Motor neuron (in vitro differentiated cells): ENCODE measurements at places on chromosomes 2 and 18.

- no peak for ATAC-seq
Measured at GRCh38 chr18:48947092-48947491, 3.7 kb downstream of the SMAD7 start.

DNA sequence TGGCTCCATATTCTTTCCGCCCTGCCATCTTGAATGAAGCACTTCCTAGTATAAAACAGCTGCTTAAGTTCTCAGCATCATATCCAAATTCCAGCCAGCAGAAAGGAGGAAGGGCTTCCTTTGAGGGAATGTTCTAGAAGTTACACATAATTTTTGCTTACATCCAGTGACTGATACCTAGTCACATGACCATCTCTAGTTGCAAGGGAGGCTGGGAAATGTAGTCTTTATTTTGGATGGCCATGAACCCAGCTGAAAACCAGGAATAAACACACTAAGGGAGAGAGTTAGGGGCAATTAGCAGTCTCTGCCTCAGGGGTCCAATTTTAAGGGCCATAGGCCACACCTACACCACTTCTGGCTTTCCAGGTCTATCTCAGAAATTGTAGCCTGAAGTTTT, 57.8 kb upstream of the LMAN1 start:
- no peak for ATAC-seq

GRCh38 chr2:71063216-71063615, 5.2 kb upstream of the NAGK start:
- ATAC-seq: no peak

DNA sequence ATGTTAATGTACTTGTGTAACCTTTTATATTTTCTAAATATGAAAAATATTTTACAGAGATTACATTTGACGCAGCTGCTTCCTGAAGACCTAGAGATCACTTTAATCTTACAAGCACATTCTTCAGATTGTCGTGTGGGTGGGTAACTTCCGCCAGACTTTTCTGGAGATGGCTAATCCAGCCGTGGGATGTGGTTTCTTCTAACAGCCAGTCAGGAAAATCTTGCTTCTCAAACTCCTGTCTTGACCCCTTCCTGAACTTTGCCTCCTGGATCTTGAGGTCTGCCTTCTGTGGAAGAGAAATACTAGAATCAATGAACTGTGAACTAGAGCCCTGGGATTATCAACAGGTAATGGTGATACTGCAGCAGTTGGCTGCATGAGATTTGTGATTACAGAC, 401.6 kb upstream of the TNP1 start:
- no peak for ATAC-seq

GRCh38 chr2:240875228-240876034, 6.8 kb downstream of the AGXT start:
- ATAC-seq: no peak

GRCh38 chr18:59047321-59048047, 92.2 kb upstream of the SEC11C start:
- ATAC-seq: no peak

DNA sequence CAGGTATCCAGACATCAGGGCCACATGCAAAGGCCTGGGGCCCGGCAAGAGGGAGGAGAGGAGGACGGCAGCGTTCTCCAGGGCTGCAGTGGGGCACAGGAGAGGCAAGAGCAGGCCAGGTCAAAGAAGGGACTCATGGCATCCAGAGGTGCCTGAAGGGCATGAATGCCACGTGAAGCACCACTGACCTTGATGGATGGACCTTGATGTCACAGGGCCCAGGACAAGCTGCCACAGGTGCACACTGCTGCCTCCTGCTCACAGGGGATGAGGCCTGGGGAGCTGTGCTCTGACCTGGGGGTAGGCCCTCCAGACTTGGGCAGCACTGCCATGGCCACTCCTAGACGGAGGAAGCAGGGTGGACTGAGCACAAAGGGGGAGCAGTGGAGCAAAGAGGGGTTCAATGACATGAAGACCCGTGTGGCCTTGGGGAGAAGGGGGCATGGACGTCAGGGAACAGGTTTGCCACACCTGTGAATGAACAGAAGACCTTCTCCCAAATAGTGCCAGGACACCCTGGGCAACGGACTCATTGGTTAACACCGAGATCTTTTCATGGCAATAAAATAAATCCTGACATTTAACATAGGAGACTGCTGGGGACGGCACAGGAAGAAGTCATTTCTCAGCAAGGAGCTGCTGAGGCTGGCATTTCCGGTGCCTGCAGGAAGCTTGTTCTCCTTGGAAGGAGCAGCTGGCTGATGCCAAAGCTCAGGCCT, 65.6 kb downstream of the EMX1 start:
- ATAC-seq: no peak

DNA sequence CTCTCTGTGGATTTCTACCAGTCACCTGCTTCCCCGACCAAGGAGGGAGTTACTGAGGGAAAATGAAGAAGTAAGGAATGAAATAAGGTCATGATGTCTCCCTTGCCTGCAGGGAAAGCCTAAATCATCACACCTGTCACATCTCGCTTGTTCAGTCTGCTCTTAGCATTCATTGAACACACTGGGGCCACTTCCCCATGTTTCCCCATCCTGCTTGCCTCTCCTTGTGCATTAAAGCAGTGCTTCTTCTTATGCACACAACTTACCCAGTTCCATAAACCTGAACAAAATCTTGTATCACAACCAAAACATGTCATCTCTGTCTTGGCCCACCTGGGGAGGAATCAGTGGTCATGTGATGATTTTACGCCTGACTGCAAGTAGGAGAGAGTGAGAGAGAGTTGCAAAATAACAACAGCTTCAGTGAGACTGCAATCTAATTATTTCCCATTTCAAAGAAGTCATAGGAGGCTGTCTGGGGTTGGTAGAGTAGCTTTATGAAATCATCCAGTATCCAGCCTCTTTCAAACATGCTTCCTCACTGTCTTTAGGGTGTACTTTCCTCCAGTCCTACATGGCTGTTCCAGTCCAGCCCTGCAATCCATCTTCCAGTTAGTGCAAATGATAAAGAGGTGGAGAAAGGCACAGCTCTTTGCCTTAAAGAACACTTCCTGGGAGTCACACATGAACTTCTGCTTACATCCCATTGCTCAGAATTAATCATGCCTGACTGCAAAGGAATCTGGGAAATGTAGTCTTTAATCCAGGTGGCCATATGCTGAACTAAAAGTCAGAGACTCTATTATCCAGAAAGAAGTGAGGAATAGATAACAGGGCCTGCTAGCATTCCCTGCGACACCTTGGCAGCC, 220.1 kb downstream of the HAUS1 start:
- ATAC-seq: peak; percentile 94

DNA sequence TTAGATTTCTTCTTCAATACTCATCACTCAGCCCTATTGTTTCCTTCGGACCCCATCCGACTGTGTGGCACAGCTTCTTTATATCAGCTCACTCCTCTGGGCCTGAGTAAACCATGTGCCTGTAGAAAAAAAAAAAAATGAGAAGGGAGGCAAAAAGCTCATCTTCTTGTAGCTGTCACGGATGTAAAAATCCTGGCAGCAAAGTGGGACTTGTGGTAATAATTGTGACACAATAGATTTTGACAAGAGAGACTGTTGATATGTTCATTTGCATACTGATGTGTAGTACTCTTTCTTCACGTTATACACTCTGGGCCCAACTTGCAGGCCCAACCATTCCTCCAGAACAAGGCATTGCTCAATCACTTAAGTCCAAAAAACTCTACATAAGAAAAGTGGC, 270.0 kb upstream of the SMIM21 start:
- no peak for ATAC-seq

DNA sequence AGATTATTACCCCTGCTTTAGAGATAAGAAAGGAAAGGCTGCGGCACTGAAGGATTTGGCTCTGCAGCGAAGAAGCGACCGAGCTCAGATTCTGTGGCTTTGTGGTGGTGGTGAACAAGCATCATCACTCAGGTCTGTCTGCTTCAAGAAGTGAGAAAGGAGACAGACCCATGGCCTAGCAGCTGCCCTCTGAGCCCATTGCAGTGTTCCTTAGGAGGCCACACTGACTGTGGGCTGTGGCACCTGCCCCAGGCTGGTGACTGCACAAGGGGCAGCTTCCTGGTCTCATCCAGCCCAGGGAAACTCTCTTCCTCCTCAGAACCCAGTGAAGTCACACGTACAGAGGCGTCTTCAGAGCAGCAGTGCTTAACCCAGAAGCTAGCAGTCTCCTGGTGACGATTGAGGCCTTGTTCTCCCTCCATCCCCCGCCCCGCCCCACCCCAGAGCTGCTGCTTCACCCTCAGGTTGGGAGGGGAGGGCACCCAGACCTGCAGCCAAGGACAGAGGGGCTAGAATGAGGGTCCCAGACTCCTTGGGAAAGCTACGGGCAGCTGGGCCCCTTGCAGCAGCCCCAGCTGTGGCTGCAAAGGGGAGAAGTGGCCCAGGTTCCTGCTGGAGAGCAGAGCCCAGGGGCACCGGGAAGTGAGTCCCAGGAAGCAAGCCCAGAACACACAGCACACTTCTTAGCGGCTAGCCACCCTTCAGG, 22.2 kb downstream of the BIN1 start:
- no peak for ATAC-seq
